ENCODE measurements at places on chromosomes 11 and 22.

GRCh38 chr11:17770048-17770652, 35.6 kb downstream of the KCNC1 start:
- no peak for DNase-seq

GRCh38 chr11:120722524-120722923, 211.0 kb downstream of the GRIK4 start:
- no peak for DNase-seq

GRCh38 chr11:98277251-98277912, 743.4 kb upstream of the CNTN5 start:
- no peak for DNase-seq

DNA sequence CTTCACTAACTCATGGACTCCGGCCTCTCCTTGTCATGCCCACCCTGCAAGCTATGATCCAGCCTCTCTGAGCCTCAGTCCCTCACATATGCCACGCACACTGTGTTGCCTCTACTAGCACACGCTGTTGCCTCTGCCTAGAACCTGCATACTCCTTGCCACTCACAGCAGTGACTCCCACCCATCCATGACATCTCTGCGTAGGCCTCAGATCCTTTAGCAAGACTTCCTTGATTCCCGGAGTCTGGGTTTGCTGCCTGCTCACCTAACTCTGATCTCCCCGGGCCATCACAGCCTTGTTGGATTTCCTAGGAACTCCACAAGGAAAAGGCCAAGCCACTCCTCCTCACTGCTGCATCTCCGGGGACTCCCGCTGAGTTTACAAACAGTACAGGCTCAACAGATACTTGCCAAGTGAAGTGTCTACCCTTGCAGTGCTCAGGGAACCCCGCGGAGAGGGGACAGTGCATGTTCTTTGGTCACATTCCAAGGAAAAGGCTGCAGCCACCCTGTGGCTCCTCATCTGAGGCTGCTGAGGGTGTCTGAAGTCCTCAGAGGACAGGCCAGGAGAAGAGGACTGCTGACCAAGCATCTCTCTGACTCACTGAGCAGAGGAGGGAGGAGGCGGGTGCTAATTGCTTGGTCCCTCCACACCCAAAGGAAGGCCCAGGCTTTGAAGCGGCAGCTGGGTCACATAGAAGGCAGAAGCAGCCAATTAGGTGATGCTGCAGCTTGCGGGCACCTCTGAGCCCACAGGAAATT, 42.4 kb upstream of the NAV2 start:
- no peak for DNase-seq

- DNase-seq: no peak
Observed at GRCh38 chr11:71491531-71491930, 35.5 kb upstream of the KRTAP5-7 start.

DNA sequence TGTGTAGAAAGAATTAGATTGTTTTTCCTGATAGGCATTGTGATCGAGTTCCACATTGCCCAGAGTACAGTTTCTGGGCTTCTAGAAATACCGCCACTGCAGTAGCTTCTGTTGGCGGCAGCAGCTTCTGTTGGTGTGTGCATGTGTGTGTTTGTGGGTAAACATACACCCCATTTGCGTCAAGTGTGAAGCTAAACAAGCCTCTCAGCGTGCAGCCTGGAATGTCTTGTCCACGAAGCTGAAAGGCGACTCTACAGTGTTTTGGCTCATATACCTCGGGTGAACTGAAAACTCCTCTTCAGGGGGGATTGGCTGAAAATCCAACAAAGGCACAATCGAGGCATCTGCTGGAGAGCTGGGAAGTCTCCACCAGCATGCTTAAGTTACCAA, 112.0 kb upstream of the E2F8 start:
- DNase-seq: no peak

All from caudate nucleus (tissue), 63 donors.